Amniotic stem cell (primary cell): ENCODE measurements at places on chromosomes 5 and 9.

- DNase-seq, result no peak
Observed at GRCh38 chr5:56822981-56823380, 7.6 kb downstream of the MAP3K1 start.

- DNase-seq, result no peak
Observed at GRCh38 chr5:89308606-89309040, 425.6 kb upstream of the MEF2C start.

DNA sequence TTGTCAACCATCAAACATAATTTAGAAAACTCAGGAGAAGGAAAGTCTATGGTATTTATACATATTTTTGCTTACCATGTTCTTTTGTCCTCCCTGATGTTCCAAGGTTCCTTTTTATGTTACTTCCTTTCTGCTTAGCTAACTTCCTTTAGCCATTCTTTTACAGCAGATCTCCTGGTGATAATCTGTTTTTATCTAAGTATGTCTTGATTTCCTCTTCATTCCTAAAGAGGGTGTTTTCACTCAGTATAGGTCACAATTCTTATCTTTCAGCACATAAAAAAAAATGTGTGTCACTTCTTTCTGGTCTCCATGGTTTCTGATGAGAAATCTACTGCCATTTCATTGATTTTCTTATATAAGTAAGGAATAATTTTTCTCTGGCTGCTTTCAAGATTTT is 384.4 kb upstream of the PDE4D start:
- DNase-seq, result no peak

GRCh38 chr9:22395687-22396141 is 50.9 kb upstream of the DMRTA1 start:
- DNase-seq, result no peak

- DNase-seq, result no peak
Observed at GRCh38 chr9:135247227-135247930, 159.9 kb downstream of the OLFM1 start.

DNA sequence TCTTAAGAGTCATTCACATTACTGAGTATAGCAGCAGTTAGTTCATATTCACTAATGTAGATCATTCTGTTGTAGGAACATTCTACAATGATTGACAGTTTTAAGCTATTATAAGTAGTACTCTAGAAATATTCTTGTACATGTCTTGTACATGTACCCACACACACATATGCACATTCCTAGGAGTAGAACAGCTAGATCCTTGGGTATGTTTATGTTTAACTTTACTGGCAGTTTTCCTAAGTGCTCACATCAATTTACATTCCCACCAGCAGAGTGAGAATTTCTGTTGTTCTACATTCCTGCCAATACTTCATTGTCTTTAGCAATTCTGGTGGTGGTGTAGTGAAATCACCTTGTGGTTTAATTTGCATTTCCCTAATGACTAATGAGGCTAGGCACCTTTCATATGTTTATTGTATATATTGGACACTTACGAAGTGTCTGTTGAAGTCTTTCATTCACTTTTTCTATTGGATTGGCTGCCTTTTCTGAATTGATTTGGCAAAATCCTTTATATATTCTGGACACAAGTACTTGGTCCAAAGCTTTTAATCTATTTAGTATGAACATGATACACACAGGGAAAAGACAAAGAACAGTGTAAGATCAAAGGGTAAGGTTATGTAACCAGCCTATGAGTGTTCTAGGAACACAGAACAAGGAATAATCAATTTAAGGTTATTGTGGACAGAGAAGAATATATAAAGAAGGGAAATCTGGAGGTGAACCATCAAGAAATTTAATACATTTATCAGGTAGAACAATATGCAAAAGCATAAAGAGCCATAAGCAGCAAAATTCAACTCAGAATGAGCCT is 95.6 kb downstream of the MLLT3 start:
- DNase-seq, result no peak

DNA sequence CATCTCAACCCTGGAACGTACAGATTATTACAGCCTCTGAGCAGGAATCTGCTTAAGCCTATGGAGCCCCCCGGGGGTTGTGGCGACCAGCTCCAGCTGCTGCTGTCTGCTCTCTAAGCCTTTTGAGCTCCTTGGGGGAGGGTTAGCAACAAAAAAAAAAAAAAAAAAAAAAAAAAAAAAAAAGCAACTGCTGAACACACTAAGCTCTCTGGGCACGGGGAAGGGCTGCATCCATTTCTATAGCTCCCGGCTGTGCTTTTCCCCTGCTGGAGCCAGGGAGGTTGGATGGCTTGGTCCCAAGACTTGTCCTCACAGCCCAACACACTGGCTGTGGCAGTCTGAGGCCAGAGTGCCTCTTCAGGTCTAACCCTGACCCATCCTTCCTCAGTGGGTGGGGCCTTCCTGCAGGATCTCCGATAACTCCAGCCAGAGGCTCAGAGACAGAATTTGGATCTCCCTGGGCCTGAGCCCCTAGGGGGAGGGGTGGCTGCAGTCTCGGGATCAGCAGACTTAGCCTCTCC is 82.1 kb downstream of the FBN2 start:
- DNase-seq, result no peak

DNA sequence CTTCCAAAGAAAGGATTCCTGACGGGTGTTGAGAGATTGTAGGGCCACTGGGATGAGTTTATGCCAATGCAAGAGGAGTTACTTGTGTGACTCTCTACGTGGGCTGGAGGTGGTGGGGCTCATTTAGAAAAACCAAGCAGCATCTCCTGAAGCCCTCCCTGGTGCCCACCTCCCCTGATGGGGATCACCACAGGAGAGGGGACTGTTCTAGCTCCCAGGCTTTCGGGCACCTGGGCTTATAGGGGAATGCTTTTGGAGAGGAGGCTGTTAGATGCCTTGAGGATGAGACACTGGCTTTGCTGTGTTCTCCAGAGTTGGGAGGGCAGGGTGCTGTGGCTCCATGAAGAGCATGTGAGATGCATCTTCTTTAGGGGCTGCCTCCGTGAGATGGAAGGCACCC is 65.0 kb downstream of the IRX1 start:
- no peak for DNase-seq

DNA sequence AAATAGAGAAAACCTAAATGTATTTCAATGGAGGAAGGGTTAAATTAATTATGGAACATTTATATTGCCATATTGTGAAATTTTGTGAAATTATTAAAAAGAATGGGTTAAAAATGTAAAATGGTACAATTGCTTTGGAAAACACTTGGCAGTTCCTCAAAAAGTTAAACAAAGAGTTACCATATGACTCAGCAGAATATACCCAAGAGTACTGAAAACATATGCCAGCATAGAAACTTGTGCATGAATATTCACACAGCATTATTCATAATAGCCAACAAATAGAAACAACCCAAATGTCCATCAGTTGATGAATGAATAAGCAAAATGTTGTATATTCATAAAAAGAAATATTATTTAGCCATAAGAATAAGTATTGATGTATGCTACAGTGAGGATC is 181.0 kb upstream of the MAST4 start:
- no peak for DNase-seq

GRCh38 chr5:174608631-174609097 is 115.7 kb upstream of the MSX2 start:
- no peak for DNase-seq

- no peak for DNase-seq
Observed at GRCh38 chr5:147148715-147149114, 86.1 kb upstream of the STK32A start.

GRCh38 chr9:136799854-136800657 is 3.9 kb downstream of the CCDC183 start:
- no peak for DNase-seq

GRCh38 chr9:112541685-112542084 is 55.1 kb downstream of the KIAA1958 start:
- DNase-seq, result no peak

DNA sequence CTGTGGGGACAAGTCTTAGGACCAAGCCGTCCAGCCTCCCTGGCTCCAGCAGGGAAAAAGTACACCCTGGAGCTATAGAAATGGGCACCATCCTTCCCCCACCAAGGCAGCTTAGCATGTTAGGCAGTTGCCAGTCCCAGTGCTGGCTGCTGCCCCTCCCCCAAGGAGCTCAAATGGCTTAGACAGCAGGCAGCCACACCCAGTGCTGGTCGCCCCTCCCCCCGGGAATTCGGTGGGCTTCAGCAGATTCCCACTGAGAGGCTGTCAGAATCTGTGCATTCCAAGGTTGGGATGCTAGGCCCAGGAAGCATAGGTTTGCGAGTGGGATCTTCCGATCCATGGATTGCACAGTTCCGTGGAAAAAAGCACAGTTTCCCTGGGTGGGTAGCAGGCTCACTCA is 105.2 kb upstream of the ITGA1 start:
- no peak for DNase-seq

DNA sequence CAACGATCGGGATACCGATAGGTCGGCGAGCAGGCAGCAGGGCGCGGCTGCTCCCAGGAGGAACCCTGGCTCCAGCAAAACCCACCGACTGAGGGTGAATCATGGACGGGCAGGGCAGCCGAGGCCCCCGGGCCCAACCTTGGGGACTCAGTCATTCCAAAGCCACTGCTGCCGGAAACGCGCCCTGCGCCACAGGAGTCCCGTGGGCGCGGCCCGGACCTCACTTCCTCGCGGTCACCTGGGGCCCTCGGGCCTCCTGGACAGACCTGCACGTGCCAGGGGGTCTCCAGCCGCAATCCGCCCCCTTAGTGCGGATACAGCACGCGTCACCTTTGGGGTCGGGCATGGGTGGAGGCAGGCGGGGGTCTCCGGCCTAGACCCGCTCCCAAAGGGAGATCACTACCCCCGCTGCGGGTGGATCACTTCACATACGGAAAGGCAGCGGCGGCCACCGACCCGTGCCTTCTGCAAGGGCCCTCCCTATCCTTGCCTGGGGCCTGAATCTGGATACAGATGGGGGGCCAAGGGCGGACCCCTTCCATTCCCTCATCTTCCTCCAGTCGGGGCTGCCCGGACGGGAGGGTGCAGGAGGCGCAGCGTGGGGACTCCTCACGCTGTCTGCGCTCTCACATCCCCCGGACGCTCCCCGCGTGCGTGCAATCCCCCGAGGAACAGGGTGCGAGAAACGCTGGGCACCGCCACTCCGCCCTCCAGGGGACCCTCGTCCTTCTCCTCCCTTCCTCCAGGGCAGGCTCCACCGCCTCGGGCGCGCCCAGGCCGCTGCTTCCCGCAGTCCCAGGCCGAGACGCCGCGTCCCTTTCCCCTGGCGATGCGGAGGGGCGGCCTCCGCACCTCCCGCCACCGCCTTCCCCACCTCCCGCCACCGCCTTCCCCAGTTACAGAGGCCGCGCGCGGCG is 586 bp downstream of the TXN start:
- DNase-seq, result peak; percentile 29

DNA sequence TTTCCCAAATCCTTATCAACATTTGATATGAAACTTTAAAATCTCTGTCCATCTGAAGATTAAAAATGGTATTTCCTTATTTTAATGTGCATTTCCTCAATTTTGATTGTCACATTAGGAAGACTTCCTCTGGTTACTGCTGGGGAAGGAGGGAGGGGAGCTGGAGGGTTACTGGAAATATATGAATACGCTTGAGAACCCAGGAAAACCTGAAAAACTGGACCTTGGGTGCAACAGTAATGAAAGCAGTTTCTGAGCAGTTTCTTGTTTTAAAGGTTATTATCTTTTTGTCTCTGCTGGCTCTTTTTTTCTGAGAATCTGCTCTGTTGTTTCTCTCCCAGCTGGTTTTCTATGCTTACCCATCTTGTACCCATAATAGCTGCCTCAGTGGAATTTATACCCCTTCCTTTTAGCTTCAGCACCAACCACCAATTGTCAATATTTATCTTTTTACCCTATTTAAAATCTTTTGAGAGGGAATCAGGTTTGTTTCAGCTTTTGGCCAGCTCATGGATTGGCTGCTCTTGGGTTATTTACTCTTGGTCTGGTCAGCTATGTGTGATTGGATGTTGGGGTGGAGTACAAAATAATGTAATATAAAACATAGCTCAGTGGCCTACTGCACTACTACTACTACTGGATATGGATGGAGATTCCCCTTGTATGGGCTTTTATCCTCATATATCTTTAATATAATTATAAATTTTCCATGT is 67.4 kb downstream of the UNC13B start:
- no peak for DNase-seq

- no peak for DNase-seq
Observed at GRCh38 chr5:10707198-10708142, 53.6 kb downstream of the DAP start.

- no peak for DNase-seq
Observed at GRCh38 chr9:8429768-8430167, 630.2 kb upstream of the DMAC1 start.

DNA sequence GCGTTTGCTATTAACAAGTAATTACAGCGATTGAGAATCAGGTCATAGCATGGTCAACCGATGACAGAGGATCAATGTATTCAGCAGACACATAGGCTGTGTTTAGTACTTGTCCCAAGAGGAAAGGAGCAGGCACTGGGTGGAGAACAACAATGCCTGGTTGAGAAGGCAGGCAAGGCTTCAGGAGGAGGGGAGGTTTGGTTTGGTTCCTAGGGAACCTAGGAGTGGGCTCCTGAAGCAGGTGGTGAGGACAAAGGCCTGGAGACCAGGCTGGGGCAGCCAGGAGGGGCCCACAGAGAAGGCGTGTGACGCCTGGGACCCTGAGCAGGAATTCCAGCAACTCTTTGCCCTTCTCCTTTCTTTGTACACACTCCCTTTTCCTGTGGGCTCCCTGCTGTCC is 195.6 kb downstream of the SPOCK1 start:
- DNase-seq, result no peak

DNA sequence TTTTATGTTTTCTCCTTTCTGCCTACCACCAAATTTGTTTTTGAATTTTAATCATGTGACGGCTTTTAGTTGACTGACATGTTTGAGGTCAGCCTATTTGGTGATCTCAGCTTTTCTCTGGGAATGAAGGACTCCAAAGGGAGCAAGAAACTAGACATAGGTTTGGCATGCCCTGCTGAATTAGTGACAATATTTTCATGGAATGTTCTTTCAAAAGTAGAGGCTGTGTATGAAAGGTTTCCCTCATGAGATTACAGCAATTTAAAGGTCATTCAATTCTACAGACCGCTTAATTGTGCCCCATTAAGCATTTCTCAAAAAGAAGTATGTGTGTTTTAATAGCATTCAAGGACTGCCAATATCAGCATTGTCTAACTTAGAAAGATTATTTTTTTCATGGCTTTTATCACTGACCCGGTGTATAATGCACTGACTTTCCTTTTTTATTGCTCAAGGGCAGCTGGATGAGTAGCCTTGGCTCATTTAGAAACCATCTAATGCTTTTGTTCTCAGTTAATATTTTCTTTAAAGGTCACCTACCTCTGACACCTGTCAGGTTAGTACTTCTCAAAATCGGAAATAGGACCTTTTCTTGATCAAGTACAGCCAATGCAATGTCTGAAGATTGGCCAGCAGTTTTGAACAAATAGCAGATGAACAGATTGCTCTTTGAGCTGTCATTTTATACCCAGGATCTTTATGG is 8.1 kb upstream of the MLLT3 start:
- DNase-seq, result no peak
